ENCODE measurements at places on chromosomes 5 and 9.

- DNase-seq, result no peak
These were observed 195.7 kb downstream of the CRB2 start for GRCh38 chr9:123551734-123552133.

GRCh38 chr5:171484460-171484899 is 65.0 kb downstream of the FGF18 start:
- peak; percentile 45 for DNase-seq

DNA sequence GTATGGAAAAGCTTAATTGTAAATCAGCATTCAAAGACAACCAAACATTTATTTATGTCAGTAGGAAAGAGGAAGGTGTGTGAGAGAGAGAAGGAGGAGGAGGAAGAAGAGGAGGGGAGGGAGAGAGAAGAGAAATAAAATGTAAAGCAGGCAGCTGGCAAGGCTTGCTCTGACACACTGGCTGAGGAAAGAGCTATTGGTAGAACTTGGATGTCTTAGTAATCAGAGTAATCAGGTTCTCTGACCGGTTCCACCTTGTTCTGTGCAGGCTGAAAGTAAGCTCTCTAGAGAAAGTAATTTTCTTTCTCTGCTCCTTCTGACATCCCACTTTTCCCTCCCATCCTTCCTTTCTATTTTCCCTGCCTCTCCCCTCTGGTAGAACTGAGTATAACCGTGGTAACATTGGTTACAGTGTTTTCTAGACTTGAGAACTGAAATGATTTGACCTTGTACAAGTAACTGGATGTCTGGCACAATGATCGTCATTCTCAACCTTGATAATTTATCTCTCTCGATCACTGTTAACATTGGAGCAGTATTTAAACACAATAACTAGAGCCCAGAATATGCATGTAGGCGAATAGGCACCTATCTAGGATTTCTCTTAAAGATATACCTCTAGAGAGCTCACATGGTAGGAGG is 33.3 kb downstream of the TLE4 start:
- DNase-seq, result no peak

GRCh38 chr5:11026543-11026942 is 265.5 kb upstream of the DAP start:
- no peak for DNase-seq

DNA sequence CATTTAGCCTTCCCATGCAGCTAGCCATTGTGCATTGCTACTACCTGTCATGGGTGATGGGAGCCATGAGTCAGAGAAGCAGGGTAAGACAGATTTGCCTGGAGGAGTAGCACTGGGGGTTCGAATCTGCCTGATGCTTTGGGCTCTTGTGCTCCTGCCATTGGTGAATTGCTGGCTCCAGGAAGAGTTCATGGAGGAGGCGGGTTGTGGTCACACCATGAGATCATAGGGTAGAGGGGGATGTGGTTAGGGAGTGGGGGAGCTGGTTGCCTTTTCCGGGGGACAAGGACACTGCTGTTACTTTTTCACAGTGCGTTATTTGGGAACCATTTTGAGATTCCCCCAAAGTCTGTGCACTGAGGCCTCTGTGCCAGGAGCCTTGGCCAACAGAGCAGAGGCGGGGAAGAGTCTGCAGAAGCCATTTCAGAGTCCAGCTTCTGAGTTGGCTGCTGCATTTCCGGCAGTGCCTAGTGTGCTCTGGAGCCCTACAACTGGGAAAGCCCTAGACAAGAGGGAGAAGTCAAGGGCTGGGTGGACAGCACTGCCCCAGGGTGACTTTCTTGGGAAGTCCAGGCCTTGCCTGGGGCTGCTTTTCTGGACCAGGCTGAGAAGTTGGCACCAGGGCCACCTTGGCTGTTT is 6.2 kb downstream of the ANGPTL2 start:
- no peak for DNase-seq

- no peak for DNase-seq
These were observed 297.2 kb downstream of the MED10 start for GRCh38 chr5:6080930-6081726.

GRCh38 chr5:135240781-135241360 is 158.2 kb downstream of the MACROH2A1 start:
- DNase-seq, result no peak

DNA sequence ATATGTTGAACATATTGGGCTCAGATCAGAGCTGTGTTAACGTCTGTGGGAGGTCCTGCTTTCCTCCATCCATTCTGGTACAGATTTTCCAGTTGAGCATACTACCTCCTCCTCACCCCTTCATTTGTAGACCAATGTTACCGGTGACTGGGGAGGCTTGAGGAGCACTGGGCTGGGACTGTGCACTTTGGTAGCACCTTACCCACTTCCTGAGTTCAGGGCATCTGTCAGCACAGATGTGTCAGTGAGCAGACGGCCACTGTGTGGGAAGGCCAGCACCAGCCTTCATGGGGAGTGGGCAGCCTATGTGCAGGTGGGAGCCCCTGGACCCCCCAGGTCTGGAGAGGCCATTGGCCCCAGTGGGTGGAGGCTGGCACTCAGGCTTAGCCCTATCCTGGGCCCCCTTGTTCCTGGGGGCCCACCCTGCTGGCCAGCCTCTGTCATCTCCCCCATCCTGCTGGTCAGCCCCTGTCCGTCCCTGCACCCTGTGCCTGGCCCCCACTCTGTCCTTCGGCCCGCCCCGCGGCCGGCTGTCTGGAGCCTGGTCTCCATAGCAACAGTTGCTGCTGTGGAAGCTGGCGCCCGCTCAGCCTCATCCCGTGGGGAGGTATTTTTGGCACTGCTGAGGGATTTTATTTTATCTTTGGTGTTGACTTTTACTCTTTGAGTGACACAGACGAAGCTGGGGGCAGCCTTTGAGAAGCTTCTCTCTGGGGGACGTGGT is 21.3 kb downstream of the WNK2 start:
- peak; percentile 13 for DNase-seq

DNA sequence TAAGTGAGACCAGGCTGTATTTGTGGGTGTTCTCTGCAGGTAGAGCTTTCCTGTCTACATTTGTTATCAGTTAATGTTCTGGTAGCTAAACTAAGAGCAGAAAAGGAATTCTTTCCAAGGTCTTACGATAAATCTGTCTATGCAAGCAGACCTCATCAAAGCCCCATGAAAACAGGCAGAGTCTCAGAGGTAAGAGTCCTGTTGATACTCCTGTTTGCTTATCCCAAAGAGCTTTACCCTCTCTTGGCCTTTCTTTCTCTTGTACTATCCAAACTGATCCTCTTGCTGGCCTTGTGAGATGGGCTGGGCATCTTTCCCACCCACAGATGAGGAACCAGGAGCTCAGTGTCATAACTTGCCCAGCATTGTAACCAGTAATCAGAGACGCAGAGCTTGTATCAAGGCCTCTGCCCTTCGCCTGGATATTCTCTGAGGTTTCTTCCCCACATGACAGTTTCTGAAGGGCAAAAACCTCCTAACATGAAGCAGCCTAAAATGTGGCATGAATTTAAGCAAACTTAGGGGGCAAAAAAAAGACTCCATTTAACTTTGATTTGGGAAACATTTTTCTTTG is 33.5 kb downstream of the PRKACG start:
- DNase-seq, result no peak

DNA sequence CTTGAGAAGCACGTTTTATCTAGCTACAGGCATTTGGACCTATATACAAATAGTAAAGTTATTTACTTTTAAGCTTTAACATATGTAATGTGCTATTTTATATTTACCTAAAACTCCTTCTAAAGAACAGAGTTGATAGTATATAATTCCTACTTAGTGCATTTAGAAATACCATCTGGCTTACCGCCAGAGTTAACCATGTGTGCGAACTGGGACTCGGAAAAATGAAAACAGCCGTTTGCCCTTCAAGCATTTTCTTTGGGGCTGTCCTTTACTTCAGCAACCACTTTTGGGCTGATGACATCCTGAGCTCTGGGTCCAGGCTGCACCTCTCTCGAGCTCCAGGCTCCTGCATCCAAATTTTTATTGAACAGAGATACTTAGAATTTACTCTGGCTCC is 21.9 kb upstream of the DHFR start:
- DNase-seq, result no peak

Measured in RPMI8226 (cell line).